ENCODE measurements at places on chromosomes 4 and X. TPM values are rescaled to one million over a fixed set of nuclear protein-coding genes. Genes with fewer than 3 reads are reported as not detected.

DNA sequence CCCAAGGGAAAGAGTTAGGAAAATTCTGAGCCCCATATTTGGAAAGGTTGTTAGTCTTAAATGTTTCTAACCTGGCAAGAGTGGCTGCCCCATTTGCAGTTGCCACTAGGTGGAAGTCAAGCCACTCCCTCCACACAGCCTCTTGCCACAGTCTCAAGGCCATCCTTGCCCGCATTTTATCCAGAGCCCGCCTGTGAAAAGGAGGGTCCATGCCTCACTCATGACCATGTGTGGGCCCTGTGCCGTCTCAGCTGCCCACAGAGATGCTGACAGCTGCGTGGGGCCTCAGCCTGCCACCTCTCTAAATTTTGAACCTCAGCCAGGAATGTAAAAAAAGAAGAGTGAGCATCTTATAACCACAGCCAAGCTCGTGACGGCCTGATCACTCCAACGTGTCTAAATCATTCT is 201.5 kb upstream of the FAM241A start:
- peak; percentile 28 for DNase-seq

DNA sequence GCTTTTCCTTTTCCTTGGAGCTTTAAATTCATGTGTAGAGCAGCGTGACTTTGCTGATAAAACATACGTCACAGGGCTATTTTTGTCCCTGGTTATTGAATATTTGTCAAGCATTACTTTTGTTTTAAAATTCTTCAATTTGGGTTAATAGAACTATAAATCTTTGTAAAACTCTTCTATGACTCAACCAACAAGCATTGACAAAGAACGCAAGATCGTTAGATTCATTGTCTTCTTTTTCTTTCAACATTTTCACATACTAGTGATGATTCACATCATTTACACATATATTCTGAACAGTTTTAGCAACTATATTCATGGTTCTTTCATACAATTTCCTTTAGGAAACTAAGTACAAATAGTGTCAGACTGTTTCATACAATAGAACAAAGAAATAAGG is 72.0 kb upstream of the GPM6A start:
- no peak for DNase-seq

The AKAP4 gene
- total RNA-seq = not detected

The GPC3 gene
- total RNA-seq = 44.7 TPM

DNA sequence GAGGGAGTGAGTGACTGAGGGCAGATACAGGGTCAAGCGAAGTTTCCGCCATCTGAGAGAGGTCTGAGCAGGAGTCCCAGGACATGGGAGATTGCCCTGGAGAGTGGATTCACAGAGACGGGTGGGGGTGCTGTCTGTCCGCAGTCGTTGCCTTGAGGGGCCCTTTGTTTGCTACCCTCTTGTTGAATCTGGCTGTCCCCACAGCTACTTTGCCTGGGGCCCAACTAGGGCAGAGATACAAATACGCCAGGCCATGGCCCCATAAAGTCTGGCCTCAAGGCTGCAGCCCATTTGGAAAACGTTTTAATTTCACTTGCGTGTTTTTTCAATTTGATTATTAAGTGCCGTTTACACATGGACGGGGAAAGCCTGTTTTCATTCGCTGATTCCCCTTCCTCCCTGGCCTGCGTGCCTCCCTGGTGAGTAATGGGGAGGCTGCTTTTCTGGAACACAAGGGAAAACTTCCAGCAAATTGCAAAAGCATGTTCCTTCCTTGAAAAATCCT is 134.4 kb downstream of the SMIM20 start:
- peak; percentile 17 for DNase-seq
